Cortex of kidney (tissue), 1 donor: ENCODE measurements at places on chromosomes 7 and 10.

DNA sequence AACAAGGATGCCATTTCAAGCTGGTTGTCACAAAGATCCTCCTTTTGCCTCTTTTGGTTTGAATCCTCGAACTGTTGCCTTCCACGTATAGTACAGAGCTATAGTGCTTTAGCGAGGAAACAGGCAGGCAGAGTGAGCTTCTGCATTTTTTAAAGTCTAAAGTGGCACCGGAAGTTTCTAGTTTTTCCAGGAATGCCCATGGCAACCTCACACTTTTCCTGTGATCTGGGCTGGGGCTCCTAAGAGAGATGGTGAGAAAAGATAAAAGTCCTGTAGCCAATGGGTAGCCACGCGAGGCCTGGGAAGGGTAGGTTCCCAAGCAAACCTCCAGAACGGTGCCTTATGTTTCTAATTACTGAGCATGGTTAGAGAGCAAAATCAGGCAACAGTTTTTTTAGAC is 76.7 kb downstream of the CALD1 start:
- no peak for DNase-seq

DNA sequence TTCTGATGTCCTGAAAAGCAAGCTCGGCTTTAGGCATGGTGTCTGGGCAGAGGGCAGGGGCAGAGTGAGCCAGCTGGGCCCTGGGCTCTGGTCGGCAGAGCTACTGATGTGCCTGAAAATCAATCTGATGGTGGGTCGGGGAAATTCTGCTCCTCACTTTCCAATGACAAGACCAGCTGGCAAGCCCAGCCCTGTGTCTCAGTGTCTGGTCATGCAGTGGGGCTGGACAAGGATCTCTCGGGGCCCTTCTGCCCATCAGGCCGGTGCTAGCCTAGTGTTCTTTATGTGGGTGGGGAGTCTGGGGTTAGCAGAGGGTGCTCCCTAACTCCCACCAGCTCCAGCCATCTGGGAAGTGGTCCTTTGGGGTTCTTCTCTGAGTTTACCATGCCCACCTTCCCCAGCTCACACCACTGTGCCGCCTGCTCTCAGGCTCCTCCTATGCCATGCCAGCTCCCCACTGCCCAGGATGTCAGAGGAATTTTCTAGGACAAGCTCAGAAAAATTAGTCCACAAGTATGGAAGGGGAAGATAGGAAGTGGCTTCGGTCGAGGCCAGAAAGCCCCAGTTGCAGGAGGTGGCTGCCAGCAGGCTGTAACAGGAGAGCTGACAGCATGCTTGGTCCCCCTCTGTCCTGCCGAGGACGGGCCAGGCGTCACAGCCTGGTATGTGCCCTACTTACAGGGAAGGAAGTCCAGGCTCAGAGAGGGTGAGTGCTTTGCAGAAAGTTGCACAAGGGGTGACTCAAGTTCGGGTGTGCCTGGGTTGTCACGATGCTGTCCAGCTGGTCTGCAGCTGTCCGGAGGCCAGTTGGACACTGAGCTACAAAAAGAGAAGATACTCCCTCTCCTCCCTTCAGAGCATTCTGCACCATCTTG is 135.2 kb downstream of the ADCY1 start:
- no peak for DNase-seq

- no peak for DNase-seq
These were observed 2.1 kb downstream of the CBLL1 start for GRCh38 chr7:107746006-107746405.

GRCh38 chr7:142511801-142512200 is 237.5 kb upstream of the PRSS1 start:
- DNase-seq = no peak

GRCh38 chr7:33816106-33816505 is 89.2 kb upstream of the BMPER start:
- DNase-seq = no peak

GRCh38 chr7:51366172-51366728 is 49.6 kb upstream of the COBL start:
- DNase-seq = no peak

GRCh38 chr10:119517235-119518141 is 25.0 kb downstream of the RGS10 start:
- no peak for DNase-seq

DNA sequence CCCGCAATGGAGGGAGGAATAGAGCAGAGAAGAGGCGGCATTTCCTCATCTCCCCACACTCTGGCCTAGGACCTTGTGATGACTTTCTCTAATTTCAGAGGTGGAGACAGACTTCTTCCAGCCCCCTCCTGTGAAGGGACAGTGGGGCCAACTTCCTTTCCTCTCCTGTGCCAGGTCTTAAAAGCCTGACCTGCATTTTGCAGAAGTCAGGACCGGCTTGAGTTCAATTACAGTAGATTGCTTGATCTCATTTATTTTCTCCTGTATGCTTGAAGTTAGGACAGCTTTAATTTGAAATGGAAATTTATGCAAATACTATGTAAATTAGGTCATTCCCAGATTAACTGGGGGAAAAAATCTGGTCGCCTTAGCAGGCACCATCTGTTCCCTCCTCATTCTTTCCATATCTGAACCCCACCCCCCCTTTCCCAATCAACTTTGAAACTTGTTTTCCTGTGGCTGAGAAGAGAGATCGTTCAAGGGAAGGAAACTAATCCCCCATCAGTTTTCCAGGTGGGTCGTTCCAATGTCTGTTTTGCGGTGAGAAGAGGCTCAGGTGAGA is 57.1 kb downstream of the SYPL1 start:
- no peak for DNase-seq

GRCh38 chr10:121340271-121340831 is 257.9 kb downstream of the FGFR2 start:
- DNase-seq = no peak

DNA sequence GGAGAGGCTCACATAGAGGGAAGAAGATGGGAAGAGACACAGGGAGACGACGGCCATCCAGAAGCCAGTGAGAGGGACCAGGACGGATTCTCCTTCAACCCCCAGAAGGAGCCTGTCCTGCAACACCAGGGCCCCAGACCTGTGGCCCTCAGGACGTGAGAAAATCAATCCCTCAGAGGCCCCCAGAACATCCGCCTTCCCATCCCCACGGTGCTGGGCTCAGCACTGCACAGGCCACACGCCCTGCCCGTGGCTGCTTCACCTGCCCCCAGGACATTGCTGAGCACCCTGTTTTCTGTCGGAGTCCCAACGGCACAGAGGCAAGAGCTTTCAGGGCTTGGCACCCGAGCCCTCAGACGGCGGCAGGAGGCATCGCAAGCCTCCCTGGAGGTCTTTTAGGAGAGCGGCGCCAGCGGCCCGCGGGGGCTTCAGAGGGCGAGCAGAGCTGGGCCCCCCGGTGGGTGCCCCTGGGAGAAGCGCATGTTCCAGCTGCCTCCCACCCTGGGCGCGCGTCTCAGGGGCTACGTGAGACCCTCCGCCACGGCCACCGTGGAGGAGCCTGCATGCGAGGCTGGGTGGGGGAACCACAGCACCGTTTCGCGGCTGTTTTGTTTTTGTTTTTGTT is 42.8 kb downstream of the PDGFA start:
- no peak for DNase-seq

DNA sequence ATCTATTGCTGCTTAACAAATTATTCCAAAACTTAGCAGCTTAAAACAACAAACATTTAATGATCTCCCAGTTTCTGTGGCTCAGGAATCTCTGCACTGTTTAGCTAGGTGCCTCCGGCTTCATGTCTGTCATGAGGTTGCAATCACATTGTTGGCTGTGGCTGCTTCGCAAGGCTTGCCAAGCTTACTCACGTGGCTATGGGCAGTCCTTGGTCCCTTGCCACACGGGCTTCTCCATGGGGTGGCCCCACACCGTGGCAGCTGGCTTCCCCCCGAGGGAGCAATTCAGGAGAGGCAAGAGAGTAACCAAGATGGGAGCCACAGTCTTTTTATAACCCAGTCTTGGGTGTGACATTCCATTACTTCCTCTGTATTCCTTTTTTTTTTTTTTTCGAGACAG is 67.4 kb downstream of the NEURL1 start:
- no peak for DNase-seq

- no peak for DNase-seq
These were observed 567.0 kb downstream of the GFRA1 start for GRCh38 chr10:115706026-115706425.

DNA sequence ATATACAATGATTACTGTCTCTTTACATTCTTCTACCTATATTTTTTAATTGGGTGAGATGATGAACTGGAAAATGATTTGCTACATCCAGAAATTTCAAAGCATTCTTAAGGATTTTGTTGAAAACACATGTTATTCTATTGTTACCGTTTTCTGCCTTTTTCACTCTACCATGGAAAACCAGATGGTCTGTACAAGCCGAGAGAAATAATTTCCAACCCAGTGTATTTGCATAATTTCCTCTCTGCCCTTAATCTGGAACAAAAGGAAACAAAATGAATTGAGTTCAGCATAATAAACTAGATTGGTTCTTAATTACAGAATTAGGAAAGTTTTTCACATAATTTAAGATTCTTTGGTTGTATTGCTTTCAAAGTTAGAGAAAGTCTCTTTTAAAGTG is 211.2 kb downstream of the CACNB2 start:
- DNase-seq = no peak

DNA sequence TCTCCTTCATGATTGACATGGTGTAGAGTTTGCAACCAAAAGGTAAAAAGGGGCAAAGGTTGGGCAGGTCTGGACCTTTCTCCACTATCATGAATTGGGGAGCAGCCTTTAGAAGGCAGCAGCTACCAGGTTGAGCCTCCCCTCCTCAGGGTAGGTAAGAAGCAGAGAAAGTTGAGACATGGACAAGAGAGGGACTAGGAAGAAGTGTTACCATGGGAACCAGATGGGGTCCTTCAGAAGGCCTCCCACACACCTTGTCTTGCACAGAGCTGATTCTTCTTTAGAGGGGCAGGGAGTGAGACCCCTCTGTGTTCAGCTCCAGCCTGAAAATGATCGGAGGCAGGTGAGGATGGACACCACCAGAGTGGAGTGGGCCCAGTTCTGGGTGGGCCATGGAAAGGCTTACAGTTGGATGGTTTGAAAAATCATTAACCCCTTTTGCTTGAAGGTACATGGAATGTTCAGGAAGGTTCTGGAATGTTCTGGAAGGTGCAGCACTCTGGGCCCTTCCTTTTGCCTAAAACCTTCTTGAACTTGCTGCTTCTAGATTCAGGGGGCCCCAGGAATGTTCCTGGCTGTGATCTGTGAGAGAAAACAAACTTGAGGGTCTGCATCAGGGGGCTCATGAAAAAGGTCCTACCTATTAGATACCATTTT is 7.0 kb downstream of the VPS37D start:
- DNase-seq = no peak

- DNase-seq = no peak
These were observed 495.6 kb downstream of the DNAJB6 start for GRCh38 chr7:157832421-157832820.
